Parietal lobe (tissue), 2 donors: ENCODE measurements at places on chromosomes 11 and 22. TPM values are rescaled to one million over a fixed set of nuclear protein-coding genes. Genes with fewer than 3 reads are reported as not detected.

Gene BRSK2
- 54.5 TPM for total RNA-seq

Gene IFITM1
- 1.3 TPM for total RNA-seq

Gene PPM1F
- total RNA-seq, result 30.7 TPM

Gene CHRM1
- 12.8 TPM for total RNA-seq

Gene DDI1
- not detected for total RNA-seq

Gene C11orf16
- total RNA-seq, result not detected

Gene OR9Q2
- not detected for total RNA-seq

Gene ROBO4
- total RNA-seq, result 3.1 TPM

Gene PAK1
- total RNA-seq, result 98.0 TPM

Gene OR52E1
- not detected for total RNA-seq

Gene ACRV1
- total RNA-seq, result 0.31 TPM

Gene OR51B2
- 2.2 TPM for total RNA-seq

Gene HSPB2
- total RNA-seq, result not detected

Gene SYT12
- 0.31 TPM for total RNA-seq

Gene GRIK4
- 5.3 TPM for total RNA-seq

Gene KIF18A
- 8.1 TPM for total RNA-seq
